Ureter (tissue), 1 donor: ENCODE measurements at places on chromosomes 6 and 20.

DNA sequence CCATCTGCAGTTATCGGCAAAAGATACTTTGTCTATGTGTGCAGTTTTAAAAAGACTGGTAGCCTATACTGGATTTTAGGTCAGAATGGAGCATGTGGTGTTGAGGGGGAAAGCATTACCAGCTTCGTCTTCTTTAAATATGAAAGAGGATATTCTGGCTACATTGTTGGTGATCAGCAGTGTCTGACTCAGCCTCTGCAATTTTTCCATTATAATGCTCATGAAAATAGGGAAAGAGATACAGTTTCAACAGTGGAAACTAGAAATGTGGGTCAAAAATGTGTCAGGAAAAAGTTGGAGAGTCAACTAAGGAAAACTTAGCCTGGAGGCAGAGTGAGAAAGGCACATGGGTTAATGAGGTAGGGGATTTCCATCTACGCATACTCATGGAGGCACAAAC lies 45.2 kb downstream of the HDGFL1 start:
- DNase-seq, result no peak

DNA sequence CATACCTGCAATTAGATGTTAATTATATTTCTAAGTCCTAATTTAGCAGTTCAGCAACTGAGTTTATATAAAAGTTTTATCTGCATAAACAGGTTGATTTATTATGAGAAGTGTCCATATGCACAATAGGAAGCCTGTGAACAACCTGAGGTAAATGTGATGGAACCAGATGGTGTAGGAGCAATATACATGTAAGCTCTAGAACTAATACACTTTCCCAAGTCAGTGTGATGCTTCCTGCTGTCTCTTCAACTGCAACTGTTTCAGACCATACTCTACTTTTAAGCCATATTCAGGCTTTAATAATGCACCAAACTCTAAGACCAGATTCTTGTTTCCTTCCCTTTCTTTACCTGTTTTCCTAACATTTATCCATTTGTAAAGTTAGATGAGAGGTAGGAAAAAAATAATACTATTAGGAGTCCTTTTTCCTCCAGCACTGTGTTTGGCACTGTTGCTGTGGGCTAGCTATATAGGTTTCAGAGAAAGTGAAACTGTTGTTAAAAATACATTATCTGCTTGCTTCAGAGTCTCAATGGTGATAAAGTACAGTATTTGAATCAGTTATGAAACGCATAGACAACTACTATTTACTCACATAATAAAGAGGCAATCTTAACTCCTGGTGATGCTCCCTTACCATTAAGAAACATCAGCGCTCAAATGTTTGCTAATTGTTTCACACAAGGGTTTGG lies 1009.3 kb downstream of the GRIK2 start:
- no peak for DNase-seq

DNA sequence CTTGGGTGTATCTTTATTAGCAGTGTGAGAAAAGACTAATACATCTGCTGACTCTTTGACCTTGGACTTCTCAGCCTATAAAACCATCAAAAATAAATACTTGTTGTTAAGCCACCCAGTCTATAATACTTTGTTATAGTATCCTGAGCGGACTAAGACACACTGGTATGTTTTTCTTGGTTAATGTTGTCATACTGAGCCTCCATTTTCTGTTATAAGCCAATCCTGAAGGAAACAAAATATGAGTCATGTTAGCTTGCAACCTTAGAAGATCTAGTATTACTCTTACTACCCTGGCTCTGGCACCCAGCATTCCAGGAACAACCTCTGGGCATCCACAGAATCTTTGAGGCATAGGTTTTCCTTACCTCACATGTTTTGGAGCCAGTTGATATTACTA lies 307.2 kb downstream of the FRK start:
- DNase-seq, result no peak

- DNase-seq, result no peak
These were observed 35.5 kb downstream of the FAM8A1 start for GRCh38 chr6:17635568-17635967.

- no peak for DNase-seq
These were observed 9.3 kb upstream of the KCNK15 start for GRCh38 chr20:44736170-44737021.

DNA sequence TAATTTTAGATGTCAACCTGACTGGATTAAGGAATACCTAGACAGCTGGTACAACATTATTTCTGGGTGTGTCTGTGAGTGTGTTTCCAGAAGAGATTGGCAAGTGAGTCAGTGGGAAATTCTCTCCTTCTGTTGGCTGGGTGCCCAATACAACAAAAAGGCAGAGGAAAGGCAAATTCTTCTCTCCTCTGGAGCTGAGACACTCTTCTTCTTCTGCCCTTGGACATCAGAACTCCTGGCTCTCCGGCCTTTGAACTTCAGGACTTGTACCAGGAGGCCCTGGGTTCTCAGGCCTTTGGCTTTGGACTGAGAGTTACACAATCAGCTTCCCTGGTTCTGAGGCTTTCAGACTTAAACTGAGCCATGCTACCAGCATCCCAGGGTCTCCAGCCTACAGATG lies 7.8 kb upstream of the BTN3A1 start:
- no peak for DNase-seq

GRCh38 chr6:150263765-150264404 lies 104.9 kb upstream of the IYD start:
- DNase-seq, result no peak

GRCh38 chr6:3183066-3183465 lies 25.7 kb upstream of the TUBB2A start:
- DNase-seq, result no peak

GRCh38 chr6:77010931-77011542 lies 452.3 kb downstream of the HTR1B start:
- no peak for DNase-seq

GRCh38 chr20:40493071-40493470 lies 196.0 kb downstream of the MAFB start:
- no peak for DNase-seq

- no peak for DNase-seq
These were observed 41.6 kb upstream of the RPN2 start for GRCh38 chr20:37137547-37137946.

GRCh38 chr6:119669221-119669620 lies 319.7 kb upstream of the MAN1A1 start:
- no peak for DNase-seq

- DNase-seq, result no peak
These were observed 114.3 kb downstream of the DST start for GRCh38 chr6:56528412-56528841.
